ENCODE measurements at places on chromosomes 16 and 17. TPM values are rescaled to one million over a fixed set of nuclear protein-coding genes. Genes with fewer than 3 reads are reported as not detected.

GRCh38 chr17:81234506-81234855, 4.4 kb downstream of the TEPSIN start:
- DNase-seq: no peak

GRCh38 chr16:70656065-70656711, 9.8 kb downstream of the IL34 start:
- no peak for DNase-seq

SPNS2 gene
- polyA plus RNA-seq: 0.47 TPM

DNA sequence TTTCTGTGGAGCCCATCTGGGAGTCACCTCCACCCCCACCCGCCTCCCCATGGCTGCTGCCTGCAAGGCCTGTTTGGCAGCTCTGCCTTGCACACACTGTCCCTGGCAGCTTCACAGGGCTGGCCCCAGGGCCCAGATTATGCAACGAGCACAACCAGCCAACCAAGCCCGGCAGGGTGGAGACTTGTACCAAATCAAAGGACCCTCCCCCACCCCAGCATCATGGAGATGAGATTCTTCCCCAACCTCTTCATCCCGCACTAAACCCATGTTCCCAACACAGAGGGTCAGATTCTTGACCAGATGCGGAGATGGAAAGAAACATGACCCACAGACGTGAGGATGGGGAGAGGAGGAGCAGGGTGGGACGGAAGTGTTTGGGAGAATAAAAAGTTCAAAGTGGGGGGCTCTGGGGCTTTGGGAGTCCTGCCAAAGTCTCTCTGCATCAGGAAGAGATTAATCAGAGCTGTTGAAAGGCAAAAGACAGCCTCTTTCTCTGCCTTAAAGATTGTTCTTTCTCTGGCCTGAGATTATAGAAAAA, 3.8 kb downstream of the SMARCD2 start:
- peak; percentile 50 for DNase-seq

DNA sequence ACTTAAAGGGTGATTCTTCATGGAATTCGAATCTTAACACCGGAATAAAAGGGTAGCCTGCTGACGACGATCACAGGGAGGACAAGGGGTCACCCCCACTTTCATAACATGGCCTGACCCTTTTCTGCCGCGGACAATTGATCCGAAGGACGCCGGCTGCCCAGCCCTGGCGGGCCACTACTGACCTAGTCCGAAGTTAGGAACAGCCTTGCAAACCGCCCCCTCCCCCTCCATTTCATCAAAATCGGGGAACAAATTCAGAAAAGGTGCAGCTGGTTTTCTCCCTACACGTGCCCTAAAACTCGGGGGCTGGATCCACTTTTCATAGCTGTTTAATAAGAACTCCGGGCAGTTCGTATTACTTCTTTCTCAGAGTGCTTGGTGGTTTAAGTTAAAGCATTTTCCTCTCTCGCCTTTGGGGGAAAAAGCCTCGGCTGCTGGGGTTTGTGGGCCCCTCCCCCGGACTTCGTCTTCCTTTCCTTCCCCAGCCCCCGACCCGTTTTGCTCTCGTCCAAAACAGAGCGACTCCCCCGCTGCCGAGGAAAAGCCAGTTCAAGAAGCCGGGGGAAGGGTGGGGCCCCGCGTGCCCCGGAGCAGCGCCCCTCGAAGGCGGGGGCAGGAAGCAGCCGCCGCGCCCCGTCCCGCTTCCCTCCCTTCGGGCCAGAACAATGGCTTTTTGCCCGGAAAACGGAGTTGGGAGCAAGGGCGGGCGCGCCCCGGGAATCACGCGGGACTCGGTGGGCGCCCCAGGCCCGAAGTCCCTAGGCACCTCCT, 641 bp upstream of the CBX2 start:
- no peak for DNase-seq

GRCh38 chr17:75763613-75764416, 1.2 kb downstream of the GALK1 start:
- DNase-seq: peak; percentile 67

PRSS21 gene
- 10.8 TPM for polyA plus RNA-seq

- peak; percentile 51 for DNase-seq
Observed at GRCh38 chr16:66441586-66442375, 14.7 kb downstream of the BEAN1 start.

TMEM100 gene
- 0.23 TPM for polyA plus RNA-seq

- DNase-seq: no peak
Observed at GRCh38 chr17:1635675-1636465, 7.2 kb upstream of the SLC43A2 start.

CES4A gene
- 4.2 TPM for polyA plus RNA-seq

DNA sequence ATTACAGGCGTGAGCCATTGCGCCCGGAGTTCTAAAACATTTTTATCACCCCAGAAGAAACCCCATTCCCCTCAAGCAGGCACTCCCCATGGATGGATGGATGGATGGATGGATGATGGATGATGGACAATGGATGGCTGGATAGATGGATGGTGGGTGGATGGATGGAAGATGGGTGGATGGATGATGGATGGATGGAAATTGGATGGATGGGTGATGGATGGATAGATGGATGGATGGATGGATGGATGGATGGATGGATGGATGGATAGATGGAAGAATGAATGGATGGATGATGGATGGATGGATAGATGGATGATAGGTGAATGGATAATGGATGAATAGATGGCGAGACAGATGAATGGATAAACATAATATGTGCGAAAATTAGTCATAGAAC, 16.5 kb downstream of the PLA2G10 start:
- DNase-seq: no peak

ABCC6 gene
- 0.06 TPM for polyA plus RNA-seq

DNA sequence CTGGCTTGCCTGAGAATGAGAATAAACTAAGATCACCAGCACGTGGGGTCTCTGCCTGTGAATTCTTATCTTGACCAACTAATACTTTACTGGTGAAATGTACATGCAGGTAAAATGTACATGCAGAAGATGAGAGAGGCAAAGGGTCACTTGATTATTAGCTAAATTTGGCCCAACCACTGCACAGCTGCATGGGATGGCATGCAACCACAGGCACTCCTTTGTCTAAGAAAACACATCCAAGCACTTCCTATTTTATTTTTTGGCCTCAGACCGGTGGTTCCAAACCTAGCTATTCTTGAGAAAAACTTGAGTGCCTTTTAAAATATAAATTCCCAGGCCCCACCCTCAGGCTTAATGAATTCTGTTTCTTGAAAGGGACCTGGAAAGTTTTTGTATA, 77.9 kb downstream of the SYCE1L start:
- no peak for DNase-seq

DNA sequence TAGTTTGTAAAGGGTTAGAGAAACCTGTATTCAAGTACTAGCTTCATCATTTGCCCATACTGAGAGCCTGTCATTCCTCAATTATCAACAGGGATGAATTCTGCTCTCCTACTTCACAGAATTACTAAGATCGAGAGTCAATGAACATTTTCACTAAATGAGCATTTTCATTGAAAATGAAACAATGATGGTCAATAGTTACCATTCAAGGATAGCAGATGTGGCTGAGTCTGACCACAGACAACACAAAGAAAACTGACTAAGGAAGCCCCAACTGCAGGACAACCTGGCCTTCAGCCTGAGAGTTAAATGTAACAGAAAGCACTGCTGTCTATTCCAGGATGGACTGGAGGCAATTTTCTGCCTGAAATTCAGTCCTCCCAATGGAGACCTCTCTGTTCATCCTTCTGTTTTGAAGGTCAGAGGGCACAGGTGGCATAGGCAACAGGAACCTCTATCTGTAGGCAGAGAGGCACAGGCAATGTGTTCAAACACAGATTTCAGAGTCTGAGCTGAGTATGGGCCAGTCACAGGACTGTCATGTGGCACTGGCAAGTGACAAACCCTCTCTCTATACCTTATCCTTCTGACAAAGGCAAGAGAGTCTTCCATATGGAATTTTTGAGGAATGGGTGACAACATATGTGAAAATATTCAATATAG, 19.5 kb downstream of the TRAF4 start:
- no peak for DNase-seq

DNA sequence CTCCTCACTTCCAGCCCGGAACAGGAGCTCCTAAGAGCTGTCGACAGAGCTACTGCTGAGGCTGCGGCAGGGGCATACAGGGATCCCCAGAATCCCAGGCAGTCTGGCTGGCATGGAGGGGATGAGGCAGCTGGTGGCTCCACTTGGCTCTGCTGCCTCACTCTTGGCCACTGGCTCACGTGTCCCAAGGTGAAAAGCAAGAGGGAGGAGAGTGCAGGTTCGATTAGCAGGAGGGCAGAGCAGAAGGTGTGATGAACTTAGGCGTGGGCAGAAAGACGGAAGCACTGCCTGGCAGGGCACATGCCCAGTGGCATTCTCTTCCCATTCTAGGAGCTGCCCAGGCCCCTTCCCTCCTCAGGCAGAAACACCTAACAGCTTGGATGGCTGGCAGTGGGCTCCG, 11.3 kb upstream of the TBX21 start:
- DNase-seq: no peak

- no peak for DNase-seq
Observed at GRCh38 chr16:85557971-85558657, 55.0 kb upstream of the GSE1 start.

CCDC200 gene
- polyA plus RNA-seq: not detected

TRPV3 gene
- 3.5 TPM for polyA plus RNA-seq

DNA sequence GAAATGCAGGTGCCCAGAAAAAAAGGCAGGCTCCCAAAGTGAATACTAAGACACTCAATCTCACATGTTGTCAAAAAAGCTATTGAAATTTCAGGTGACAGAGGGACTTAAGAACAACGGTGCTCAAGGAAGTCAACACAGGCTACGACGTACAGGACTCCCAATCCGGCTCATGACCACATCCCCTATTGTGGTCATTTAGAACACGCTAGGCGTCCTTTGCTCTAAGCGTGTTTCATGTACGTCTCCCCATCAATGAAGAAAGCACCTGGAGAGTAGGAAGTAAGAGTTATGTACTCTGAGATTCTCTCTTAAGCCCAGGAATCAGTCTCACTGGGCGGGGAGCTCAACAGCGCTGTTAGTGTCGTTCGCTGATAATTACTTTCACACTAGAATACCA, 94.1 kb downstream of the MRM3 start:
- no peak for DNase-seq
